ENCODE measurements at places on chromosomes 6 and 20.

DNA sequence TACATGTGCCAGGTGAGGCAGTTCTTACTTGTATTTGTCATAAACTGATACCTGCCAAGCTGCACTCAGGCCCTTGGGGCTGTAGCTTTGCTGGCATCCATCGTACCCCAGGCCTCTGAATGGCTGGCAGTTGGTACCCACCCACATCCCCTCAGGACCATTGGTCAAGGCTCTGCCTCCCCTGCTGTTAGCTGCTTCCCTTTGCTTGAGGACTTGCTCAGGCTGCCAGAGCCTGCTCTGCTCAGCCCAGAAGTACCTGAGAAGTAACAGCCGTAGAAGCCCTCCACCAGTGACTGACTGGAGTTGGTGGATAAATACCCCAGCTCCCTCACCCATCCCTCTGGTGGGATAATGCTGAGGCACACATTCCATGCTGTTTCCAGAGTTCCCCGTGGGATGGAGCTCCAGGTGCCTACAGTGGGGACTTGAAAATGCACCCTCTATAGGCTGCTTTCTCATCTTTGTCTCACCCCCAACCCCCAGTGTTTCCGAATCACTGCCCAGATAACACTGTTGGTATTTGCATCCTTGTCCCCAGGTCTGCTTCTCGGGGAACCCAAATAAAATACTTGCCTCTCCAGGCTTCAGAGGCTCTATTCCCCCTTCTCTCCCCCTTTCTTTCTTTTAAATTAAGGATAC lies 7.3 kb downstream of the EBF4 start:
- no peak for DNase-seq

- no peak for DNase-seq
Observed at GRCh38 chr20:58577139-58577806, 62.1 kb upstream of the APCDD1L start.

DNA sequence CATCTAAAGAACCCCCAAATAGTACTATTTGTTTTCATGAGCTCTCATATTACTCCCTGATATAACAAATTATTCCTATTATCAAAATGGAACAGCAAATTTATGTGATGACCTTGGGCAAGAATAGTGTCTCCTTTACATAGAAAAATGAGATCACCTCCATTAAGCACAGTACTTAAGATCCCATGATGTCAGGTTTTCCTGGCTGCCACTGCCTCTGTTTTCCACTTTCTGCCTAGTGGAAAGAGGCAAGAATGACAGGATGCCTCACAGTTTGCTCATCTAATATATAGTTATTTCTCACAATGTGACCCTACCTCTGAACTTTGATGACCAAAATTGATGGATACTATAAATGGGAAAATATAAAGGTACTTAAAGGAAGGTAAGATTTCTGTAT lies 260.1 kb upstream of the SGK1 start:
- DNase-seq = no peak

GRCh38 chr6:105005451-105005850 lies 48.5 kb downstream of the LIN28B start:
- DNase-seq = no peak

DNA sequence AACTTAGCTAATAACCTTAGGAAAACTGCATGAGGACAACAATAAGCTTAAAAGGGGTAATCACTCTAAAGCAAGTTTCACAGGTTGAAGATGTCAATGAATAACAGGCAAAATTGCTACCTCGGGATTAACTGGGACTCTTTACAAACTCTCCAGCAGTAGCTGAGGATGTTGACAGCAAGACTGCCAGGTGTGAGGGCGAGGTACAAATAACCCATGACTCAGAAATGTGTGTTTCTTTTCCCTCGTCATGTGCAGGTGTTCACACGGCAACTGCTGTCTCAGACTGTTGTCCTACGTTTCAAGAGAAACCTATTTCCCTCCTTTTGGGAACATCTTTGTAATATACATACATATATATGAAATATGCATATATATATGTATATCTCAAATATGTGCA lies 15.9 kb downstream of the BCAS1 start:
- DNase-seq = no peak

- DNase-seq = no peak
Observed at GRCh38 chr6:61980622-61981021, 305.4 kb downstream of the KHDRBS2 start.

DNA sequence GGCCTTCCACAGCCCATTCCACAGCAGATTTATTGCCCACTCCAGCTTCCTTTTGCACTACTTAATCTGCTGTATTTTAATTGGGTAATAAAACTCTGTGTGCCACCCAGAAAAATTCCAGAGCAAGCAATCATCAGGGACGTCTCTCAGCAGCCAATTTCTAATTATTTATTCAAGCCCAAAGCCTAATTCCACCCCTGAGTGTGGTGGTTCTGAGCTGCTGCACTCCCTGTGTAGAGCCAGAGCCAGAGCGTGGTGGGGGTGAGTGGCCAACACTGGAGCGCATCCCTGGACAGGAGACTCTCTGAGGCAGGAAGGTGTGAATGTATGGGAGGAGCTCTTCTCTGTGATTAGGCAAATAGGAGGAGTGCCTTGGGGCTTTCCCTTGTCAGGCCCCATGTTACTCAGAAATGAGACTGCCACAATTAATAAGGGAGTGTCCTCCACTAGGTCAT lies 66.1 kb downstream of the CD24 start:
- DNase-seq = no peak

GRCh38 chr6:151136141-151136755 lies 103.5 kb upstream of the AKAP12 start:
- DNase-seq = no peak

DNA sequence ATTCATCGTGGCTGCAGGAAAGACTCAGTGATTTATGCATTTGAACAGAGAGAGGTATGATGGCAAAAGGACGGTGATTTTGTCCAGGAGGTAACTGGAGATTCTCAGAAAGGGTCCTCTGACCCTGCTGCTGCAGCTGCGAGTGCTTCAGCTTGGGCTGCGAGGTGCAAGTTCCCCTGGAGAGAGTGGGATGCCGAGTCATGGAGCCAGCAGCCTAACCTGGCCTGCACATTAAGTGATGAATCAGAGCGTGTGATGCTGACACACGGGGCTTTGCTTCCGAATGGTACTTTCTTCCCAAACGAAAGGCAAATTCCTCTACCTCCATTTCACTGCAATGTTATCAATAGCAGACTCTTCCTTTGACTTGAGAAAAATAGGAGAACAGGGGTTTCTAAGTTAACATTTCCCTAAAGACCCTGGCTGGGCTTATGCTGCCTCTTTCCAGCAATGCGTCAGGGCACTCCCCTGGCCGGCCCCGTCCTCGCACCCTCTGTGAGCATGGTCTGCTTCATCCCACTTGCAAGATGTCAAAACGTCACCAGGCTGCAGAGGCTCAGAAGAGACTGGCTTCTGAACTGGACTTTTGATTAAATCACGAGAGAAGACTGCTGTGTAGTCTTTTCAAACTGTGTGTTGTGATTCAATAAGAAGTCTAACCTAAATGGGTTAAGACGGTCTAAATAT lies 628.0 kb upstream of the AGPAT4 start:
- DNase-seq = no peak

DNA sequence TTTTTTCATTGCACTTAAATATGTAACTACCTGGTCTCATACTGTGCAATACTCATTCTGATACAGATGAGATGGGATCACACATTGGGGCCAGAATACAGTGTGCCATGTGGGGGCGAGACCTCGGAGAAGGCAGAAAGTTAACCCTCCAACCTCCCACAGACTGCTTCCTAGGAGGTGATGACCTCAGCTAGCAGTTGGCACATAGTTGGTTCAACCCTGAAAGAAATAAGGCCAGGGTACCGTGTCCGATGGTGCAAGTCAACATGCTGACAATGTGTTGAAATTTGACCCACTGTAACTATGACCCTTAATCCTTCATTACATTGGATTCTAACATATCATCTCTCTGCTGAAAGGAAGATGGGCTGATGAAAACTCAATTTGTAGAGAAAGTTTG lies 61.9 kb downstream of the GJA10 start:
- DNase-seq = no peak

DNA sequence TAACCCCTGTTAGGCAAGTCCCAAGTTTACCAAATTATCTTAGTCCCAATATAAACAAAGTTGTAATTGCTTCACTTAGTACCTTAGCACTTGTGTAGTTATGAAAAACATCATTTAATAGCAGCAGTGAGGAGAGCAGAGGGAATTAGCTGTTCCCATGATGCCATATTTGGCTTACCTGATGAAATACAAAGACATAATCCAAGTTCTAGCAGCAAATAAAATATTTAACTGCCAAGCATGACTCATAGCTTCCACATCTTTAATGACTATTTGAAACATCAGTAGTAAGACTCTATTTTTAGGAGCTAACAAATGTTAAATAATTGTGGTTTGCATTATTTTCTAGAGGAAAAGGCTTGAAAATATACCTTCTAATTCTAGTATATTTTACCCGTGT lies 94.0 kb upstream of the MCHR2 start:
- no peak for DNase-seq

GRCh38 chr6:45803071-45803470 lies 212.6 kb downstream of the CLIC5 start:
- DNase-seq = no peak

DNA sequence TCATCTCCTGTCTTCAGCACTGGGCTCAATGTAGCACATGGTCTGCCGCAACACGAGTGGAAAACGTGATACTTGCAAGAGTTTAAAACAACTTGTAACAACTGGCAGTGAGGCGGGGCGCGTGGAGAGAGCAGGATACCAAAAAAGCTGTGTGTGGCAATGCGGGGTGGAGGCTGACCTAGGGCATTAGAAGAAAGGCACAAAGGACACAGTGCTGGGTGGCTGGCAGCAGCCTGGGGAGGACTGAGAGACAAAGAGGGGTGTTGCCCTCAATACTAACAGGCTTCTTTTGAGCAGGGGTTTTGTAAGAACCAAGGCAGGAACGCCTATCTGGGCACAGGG lies 1.5 kb upstream of the GFOD1 start:
- DNase-seq = no peak

DNA sequence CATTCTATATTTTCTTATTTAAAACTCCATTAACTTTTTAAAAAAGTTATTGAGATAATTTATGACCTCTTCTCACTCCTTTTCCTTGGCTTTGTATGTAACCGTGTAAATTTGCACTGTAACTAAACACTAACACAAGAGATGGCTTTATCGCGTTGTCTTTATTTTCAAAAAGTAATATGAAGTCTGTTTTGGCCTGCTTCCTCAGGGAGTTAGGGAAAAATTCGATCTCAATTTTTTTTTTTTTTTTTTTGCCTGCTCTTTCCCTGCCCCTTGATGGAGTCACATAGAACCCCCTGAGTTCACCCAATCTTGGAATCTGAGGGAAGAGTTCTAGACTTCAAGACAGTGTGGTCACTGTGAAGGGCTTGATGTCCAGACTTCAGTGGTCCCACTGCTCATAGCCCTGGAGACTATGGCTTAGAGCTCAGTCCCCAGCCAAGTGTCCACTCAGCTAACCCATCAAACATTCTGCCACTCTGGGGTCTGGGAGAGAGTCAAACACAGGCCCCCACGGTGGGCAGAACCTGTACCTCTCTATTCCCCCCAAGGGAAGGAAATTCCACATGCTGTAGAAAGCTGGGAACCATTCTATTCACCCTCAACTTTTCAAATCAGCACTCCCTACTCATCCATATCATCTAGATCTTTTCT lies 15.7 kb upstream of the TBC1D22B start:
- DNase-seq = no peak

DNA sequence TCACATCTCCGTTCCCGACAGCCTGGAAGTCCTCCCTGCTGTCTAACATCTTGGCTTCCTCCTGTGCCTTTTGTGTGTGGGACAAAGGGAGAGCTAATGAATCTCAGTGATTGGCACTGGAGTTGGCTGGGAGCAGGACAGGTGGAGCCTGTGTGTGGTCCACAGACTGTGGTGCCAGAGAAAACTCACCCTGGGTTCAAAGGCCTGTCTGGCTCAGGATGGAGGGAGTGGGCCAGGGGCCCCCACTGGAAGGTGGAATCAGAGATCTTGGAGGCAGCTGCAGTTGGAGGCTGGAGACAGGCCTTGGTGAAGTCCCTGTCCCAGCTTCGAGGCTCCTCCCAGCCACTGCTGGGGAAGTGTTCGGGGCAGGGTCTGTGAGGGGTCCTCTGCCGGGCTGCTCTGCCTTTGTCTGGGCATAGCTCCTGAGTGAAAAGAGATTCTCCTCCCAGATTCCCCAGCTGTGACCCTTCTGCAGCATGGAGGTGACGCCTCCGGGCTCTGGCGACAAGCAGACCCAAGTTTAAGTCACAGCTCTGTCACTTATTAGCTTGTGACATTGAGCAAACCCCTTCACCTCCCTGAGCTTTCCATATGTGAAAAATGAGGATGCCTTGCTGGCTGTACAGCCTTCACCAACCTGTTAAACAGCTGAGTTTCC lies 13.9 kb upstream of the ITPR3 start:
- DNase-seq = no peak

GRCh38 chr6:121835662-121836061 lies 400.2 kb downstream of the GJA1 start:
- DNase-seq = no peak

GRCh38 chr6:118881440-118882313 lies 12.3 kb upstream of the ASF1A start:
- DNase-seq = no peak

DNA sequence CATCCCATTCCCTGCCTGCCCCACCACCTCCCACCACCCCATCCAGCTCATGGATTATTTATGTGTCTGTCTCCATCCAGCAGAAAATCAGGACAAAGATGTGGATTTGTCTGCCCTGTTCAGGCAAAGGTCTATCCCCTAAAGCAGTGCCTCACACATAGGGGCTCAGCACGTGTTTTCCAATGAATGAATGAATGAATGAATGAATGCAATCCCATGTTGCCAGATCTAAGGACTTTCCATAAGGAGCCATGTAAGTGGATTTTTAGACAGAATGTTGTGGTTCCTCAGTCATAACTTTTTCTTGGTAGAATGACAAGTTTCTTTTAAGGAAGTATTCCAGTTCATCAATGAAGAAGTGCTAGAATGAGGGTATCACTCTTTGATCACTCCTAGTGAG lies 133.7 kb downstream of the RNASET2 start:
- DNase-seq = no peak

- no peak for DNase-seq
Observed at GRCh38 chr6:71402096-71402495, 113.5 kb downstream of the OGFRL1 start.

GRCh38 chr6:110017306-110017705 lies 39.2 kb downstream of the GPR6 start:
- no peak for DNase-seq

DNA sequence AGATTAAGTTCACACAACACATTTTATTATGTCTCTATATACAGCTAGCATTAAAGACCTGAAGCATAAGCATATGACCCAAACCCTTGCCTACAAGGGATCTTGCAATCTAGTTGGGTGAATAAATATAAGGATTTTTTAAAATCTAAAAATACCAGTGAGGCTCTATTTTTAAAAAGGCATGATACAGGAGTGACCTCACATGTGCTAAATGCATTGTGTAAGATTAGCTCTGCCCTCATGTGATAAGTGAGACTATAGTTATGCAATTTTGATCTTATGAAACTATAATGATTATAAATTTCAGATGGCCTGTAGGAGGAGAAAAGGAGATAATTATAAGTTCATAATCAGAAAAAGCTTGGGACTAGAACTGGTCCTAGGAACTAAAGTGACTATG lies 451.0 kb upstream of the MAN1A1 start:
- no peak for DNase-seq
